ENCODE measurements at places on chromosomes 5 and 9.

DNA sequence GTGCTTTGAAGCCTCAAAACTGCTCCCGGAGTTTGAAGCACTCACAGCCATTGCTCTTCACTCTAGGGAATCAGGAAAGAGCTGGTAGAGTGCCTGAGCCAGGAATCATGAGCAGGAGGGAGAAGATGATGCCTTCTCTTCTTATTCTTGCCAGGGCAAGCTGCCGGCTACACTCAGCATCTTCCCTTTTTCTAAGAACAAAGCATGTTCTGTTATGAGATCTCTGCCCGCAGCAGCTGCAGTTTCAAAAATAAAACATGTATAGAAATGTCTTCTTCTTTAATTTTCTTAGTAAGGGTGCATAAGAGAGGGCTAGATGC, 57.9 kb upstream of the RICTOR start:
- DNase-seq, result no peak

- no peak for DNase-seq
These were observed 25.1 kb downstream of the RNF180 start for GRCh38 chr5:64190562-64191306.

DNA sequence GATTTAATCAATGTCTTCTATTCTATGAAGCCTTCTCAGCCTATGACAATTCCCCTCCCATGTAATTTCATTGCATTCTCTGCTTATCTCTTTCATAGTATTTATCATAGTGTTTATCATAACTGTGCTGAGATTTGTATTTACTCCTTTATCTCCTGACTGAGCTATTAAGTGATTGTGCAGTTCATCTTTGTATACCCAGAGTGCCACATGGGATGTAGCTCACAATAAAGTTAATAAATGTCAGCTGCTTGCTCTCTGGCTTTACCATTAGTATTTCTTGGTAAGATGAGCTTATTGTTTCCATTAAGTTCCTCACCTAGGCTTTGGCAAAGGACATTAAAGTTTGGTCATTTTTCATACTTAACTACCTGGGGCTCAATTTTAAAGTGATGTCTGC, 275.1 kb upstream of the MPDZ start:
- DNase-seq, result no peak

GRCh38 chr9:131658377-131659129, 81.3 kb downstream of the RAPGEF1 start:
- no peak for DNase-seq

DNA sequence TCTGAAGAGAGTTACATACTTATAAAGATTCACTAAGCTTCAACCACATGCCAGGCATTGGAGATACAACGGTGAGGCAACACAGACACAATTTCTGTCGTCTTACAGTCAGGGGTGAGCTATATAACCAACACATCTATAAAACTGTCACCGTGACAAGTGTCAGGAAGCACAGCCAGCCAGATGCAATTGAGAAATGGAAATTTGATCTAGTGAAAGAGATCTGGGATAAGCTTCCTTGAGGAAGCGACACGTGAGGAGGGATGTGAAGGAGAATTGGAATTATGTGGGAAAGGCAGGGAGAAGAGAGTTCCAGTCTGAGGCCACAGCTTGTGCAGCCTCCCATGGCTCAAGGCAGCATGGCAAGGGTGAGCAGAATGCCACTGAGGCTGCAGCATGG, 50.9 kb upstream of the ZNF354B start:
- no peak for DNase-seq

DNA sequence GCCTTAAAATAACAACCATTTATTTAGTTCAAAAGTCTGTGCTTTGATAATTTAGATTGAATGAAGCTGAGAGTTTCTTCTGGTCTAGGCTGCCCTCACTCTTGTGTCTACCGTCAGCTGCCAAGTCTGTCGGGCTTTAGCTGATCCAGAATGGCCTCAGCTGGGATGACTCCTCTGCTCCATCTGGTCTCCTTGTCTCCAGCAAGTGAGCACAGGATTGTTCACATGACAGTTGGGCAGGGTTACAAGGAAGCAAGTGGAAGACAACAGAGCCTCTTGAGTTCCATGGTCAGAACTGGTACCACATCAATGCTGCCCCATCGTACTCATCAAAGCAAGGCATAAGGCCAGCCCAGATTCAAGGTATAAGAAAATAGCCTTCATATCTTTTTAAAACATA, 9.0 kb downstream of the HTR1A start:
- no peak for DNase-seq

DNA sequence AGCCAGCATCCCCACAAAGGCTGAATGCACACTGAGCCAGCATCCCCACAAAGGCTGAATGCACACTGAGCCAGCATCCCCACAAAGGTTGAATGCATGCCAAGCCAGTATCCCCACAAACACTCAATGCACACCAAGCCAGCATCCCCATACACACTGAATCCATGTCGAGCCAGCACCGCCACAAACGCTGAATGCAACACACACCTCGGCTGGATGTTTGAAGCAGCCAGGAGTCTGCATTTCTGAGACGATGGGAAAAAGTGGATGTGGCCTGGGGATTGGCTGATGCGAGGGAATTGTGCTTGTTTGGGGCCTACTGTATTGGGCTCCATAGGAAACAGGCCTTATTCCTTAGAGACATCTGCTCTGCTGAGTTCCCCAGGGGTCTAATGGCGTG, 30.9 kb upstream of the CEP72 start:
- no peak for DNase-seq
